Type B pancreatic cell (in vitro differentiated cells): ENCODE measurements at places on chromosomes 13 and 19. TPM values are rescaled to one million over a fixed set of nuclear protein-coding genes. Genes with fewer than 3 reads are reported as not detected.

The LILRB2 gene
- total RNA-seq: not detected in 2 replicates

The KCNC3 gene
- 9.5 and 11.2 TPM in 2 replicates for total RNA-seq

The F2RL3 gene
- not detected in 2 replicates for total RNA-seq

The THSD8 gene
- 10.1 and 19.4 TPM in 2 replicates for total RNA-seq

The MAP4K1 gene
- total RNA-seq: 2.4 and 16.8 TPM in 2 replicates

The ANKRD27 gene
- total RNA-seq: 37.0 and 40.2 TPM in 2 replicates

The GGACT gene
- 5.9 and 7.2 TPM in 2 replicates for total RNA-seq

The DNAAF3 gene
- total RNA-seq: 5.9 and 12.2 TPM in 2 replicates
